ENCODE measurements at places on chromosomes 16 and 17. TPM values are rescaled to one million over a fixed set of nuclear protein-coding genes. Genes with fewer than 3 reads are reported as not detected.

- no peak for DNase-seq
These were observed 5.8 kb downstream of the TOM1L2 start for GRCh38 chr17:17966399-17966798.

- peak; percentile 36 for DNase-seq
These were observed 26.2 kb downstream of the TEKT5 start for GRCh38 chr16:10668322-10669045.

DNA sequence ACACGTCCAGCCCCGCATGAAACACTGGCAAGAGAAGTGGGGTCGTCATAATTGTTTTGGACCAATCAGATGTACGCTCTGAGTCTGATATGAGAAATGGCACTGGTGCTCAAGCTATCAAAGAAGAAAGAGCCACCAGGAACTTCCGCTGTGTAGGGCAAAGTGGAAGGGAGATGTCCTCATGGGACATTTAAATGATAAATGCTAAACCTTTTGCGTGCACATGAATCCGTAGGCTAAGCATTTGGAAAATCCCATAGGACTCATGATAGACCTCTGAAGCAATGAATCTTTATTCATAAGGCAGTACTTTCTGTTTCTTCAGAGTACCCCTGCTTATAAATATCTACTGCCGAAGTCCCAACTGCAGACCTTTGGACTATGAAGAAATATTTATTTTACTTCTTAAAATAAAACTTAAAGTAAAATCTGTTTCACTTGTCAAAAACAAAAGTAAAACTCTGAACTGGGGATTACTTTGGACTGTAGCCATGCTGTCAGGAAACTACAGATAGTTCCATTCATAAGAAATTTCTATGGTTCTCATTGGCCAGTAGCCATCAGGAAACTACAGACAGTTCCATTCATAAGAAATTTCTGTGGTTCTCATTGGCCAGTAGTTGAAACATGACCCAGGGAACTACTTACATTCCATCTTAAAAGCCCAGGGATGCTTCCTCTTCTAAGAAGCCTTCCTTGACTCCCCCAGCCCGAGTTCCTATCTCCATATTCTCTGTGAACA is 335.1 kb downstream of the HS3ST4 start:
- DNase-seq: no peak

DNA sequence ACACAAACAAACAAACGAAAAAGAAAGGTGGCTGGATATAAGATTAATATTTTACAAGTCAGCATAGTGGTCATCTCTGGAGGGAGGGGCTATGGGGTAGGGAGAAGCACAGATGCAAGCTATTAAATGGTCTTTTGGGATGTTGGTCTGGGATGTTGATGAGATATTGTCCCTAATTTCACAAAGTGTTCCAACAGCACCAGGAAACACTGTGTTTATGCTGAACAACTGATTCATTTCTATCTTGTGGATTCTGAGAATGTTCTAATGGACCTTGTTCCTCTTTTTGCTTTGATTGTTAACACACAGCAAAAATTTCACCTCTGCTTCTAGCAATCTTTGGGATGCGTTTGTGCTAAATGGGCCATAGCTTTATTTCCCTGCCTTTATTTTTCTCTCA is 9.7 kb downstream of the PECAM1 start:
- DNase-seq: no peak

DNA sequence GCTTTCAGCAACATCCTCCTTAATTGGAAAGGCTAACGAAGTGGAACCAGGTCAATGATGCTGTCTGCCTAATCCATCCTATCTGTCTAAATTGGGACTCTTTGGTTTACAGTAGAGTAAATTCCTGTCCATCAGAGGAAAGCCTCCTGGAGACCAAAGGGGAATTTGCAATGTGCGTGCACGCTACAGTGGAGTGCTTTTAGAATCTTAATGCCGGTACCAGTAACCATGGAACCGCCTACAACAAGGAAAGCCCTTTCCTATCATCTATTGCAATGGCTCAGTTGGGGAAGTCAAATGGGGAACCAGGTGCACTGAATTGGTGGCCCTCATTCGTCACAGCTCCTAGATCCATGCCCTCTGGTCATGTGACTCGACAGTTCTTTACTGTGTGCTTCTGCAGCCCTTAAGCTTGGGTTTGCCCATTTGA is 110.1 kb downstream of the XYLT1 start:
- no peak for DNase-seq

DNA sequence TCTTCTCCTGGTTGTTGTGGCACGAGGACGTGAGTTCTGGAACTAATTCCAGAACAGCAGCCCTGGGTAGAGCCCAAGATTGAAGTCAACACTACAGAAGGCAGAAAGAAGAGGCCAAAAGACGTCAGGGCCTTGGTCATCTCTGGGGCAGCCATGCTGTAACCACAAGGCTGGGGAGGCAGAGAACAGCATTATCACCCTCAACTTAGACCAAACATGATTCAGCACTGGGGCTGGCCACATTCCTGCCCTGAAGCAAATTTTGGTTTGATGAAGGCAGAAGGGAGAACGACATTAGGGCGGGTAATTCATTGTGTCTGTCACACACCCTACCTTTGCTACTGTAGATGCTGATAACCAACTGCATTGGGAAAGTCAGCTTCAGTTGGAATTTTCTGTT is 9.7 kb upstream of the ALOX15B start:
- DNase-seq: no peak

DNA sequence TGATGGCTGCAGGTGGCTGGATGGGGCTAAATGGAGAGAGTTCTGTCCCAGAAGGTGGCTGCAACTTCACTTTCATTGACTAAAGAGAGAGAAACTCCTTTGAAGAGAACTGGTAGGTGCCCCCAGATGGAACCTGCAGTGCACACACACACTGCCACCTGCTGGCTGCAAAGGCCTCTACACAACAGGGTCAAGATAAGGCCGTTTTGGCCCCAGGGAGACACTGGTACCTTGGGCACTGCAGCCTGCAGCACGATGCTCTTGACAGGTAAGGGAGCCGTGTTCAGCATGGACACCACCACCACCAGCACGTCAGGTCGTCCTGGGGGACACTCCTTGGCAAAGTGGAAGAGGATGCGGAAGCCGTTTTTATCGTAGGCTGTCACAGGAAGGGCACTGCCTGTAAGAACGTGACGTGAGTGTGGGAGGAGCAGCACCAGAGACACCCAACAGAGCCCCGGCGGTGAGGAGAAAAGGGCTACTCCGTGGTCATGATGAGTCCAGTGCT is 22.7 kb downstream of the GGA3 start:
- peak; percentile 48 for DNase-seq

TBC1D3G gene
- total RNA-seq: not detected

PRCD gene
- total RNA-seq: 1.5 TPM

KRT15 gene
- total RNA-seq: 10.9 TPM

DNAJC7 gene
- total RNA-seq: 150 TPM

PIPOX gene
- total RNA-seq: 0.33 TPM

Measured in HT1080 (cell line).